Stimulated activated CD8-positive, alpha-beta memory T cell treated with anti-CD3 and anti-CD28 coated beads, Interleukin-2, amount 100 ng/mL, for 48 hours (primary cell): ENCODE measurements at places on chromosomes 11 and 22.

DNA sequence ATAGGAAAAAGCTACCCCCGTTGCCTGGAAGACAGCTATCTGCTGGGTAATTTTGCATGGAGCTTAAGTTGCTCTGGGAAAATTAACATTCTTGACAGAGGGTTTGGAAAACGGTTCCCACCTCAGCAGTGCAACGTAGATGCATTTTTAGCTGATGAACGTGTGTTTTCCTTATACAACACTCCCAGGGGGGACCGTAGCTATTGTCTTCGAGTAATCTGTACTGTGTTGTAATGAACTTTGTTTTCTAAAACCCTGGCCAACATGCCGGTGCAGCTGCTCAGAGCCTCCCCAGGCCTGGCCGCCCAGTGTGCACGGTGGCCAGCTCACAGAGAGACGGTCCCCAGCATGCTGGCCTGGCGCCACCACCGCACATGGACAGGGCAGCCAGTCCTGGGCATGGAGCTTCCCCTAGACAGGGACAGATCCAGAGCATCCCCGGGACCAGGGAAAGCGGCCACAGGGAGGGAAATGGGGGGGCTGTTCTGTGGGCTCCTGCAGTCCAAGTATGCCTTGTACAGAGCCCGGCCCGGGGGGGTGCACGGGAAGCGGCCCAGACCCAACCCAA lies 2.2 kb downstream of the TNNT3 start:
- no peak for DNase-seq

GRCh38 chr11:122186439-122187080 lies 70.5 kb upstream of the BLID start:
- DNase-seq: no peak

DNA sequence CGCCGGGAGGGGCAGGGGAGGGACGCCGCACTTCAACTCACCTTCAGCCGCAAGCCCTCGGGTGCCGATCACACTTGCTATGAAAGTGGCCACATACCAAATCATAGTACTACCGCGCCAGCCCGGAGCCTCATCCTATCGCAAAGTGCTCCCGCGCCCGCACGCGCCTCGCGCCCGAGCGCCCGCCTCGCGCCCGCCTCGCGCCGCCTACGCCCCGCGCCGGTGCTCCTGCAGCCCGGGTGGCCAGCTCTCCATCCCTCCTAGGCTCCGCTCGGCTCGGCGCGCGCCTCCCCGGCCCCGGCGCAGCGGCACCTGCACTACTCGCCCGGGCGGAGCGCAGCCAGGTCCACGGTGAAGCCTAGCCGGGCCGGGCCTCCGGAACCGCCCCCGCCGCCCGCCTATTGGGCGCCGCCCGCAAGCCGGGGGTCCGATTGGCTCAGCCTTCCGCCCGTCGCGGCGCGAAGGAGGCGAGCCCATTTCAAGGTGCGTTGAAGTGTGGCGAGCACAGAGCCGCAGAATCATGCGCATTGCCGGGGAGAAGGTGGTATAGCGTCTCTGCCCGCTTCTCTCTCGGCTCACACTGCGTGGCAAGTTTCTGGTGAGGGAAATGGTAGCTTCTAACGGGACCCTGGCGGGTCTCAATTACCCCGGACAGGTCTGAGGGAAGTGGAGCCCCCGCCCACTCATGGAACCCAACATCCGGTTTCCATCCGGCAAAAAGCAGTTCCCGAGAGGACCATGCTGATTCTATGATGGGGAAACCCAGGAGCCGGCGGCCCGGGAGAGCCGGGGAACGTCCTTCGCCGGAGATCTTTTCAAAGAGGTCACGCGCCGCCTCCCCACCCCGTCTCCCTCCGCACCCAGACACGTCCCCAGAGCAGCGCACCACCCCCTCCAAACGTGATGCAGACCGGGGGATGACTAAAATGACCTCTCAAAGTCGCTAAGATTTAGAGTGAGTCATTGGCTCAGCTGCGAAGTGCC lies at the start of gene IGSF9B:
TSS of gene IGSF9B (minus strand) at position 319 of the 984 bp plus-strand sequence. CDS start at position 105, 214 bp downstream.
- DNase-seq: peak; percentile 87

GRCh38 chr22:38049812-38050619 lies 7.2 kb upstream of the PICK1 start:
- no peak for DNase-seq

- DNase-seq: no peak
Observed at GRCh38 chr11:59899532-59899931, 20.9 kb downstream of the OOSP3 start.

DNA sequence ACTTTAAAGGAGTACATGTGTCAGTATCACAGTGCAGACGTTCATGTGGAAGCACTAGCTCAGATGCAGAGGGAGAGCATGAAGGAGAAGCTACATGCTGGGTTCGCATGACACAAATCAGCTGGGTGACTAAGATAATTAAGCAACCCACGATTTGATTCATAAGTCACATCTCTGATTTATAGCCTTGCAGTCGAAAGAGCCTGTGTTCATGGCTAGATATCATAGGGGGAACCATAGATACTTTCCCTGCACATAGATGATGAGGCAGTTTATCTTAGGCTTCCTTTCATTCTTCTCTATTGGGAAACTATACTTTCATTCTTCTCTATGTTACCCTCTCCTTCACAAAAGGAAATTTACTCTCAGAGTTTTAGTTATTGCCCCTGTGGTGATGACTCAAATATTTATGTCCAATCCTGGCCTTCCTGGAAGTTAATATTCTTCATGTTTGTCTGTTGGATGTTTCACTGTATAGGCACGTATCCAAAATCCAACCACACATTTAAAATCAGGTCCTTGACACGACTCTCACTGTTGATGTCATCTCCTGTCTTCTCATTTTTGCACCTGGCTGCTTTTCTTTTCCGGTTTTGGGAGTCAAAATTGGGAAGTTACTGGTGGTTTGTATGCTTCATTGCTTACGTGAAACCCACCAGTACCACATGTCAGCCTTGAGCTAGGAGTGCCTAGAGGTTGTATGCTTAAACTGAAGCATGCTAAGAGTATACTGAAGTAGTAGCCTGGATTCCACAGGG lies 56.3 kb upstream of the SLC5A12 start:
- no peak for DNase-seq

GRCh38 chr22:32558681-32559355 lies 84.2 kb downstream of the FBXO7 start:
- no peak for DNase-seq

- DNase-seq: no peak
Observed at GRCh38 chr22:44677871-44678555, 24.0 kb upstream of the PRR5 start.

DNA sequence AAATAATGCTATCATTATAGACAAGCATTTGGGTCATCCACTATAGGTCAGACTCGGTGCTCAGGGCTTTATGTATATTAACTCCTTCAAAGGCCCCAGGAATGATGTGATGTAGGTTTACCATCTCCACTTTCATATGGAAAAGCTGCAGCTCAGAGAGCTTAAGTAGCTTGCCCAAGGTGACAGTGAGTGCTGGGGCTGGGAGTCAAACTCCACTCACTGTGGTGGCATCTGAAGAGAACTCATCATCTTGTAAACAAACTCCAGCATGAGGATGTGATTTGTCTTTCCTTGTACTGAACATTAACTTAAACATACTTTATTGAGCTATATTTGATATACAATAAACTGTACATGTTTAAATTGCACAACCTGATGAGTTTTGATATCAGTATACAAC lies 25.4 kb downstream of the TENM4 start:
- DNase-seq: no peak

GRCh38 chr11:77107950-77108349 lies 5.3 kb downstream of the OMP start:
- DNase-seq: no peak

- no peak for DNase-seq
Observed at GRCh38 chr22:24407278-24407665, 20.1 kb upstream of the ADORA2A start.

DNA sequence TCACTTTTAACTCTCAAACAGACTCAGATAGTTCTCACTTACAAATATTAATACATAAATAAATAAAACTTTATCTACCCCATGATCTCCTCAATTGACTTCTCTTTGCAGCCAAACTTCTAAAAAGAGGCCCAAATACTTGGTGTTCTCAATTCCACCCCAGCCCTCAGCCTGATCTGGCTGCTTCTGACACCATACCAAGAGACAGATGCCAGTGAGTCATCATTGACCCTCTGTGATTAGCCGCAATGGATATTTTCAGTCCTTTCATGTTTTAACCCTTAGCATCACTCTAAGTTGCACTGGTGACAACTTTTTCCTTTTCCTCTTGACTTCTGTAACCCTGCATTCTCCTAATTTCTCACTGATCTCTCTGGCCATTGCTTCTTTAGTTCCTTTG lies 184.1 kb upstream of the ARHGAP20 start:
- DNase-seq: no peak

- no peak for DNase-seq
Observed at GRCh38 chr22:47943729-47944700, 1181.6 kb downstream of the TBC1D22A start.

DNA sequence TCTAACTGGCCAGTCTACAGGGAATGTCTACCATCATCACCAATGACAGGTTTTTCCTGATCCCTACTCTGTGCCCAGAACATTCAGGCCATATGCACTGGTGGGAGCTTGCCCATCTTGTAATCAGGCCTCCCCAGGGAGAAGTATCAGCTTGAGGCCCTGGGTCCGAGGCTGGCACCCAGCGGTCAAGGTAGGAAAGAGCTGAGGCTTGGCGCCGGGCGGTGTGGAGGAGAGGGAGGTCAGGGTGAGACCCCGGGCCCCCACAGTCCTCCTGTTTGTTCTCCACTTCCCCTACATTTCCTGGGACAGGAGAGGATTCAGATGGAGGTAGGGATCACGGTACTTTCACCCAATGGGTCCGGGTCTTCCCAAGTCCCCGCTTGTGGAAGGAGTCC lies 15.5 kb downstream of the TSKU start:
- DNase-seq: no peak

GRCh38 chr11:72024069-72024754 lies 25.5 kb downstream of the IL18BP start:
- DNase-seq: no peak

DNA sequence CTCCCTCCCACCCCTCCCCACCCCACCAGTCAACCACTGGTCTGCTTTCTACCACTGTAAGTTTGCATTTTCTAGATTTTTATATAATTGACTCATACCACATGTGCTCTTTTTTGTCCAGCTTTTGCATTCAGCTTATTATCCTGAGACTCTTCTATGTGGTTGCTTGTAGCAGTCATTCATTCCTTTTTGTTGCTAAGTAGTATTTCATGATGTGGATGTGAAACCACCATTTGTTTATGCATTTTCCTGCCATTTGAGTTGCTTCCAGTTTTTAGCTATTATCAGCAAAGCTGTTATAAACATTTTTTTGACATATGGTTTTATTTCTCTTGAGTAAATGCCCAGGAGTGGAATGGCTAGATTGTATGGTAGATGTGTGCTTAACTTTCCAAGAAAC lies 77.0 kb upstream of the FGF3 start:
- no peak for DNase-seq

- no peak for DNase-seq
Observed at GRCh38 chr22:29112681-29113080, 39.8 kb downstream of the KREMEN1 start.

DNA sequence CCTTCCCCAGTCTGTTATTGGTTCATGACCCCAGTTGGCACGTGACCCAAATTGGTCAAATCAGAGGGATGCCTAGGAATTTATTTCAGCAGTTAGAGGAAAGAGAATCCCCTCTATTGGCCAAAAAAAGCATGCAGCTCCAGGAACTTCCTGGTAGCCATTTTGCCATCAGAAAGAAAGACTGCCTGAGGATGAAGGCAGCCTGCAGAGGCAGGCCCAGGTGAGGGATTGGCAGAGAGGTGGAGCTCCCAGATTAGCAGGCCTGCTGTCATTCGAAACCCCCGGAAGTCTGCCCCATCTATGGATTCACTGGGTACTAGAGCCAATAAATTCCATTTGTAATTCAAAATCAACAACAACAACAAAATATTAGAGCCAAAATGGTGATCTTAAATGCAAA lies 207.6 kb downstream of the CWF19L2 start:
- DNase-seq: no peak

- DNase-seq: no peak
Observed at GRCh38 chr11:118933486-118933885, 7.8 kb upstream of the BCL9L start.

DNA sequence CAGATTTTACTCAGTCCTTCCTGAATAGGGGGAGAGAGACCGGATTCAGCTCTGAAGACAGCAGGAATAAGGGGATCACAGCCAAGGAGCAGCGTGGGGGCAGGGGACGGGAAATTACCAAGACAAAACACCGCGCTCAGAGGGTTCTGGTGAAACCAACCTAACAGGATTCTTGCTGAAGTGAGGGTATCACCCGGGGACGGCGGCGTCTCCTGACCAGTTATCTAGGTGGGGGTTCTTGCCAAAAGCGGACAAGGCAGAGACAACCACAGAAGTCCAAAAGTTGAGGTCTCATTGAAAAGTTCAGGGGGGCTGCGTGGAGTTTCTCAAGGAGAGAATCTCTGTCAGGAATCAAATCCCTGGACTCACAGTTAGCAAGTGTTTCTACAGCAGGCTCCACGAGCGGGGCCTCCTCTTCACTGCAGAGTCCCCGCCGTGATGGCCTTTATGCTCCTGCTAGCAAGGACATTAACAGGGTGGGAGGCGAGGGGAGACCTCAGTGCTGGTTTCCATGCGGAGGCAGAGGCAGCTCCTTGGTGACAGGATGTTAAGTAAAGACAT lies 291.0 kb downstream of the BRD1 start:
- DNase-seq: no peak

- DNase-seq: no peak
Observed at GRCh38 chr11:110478410-110478809, 48.7 kb downstream of the FDX1 start.

DNA sequence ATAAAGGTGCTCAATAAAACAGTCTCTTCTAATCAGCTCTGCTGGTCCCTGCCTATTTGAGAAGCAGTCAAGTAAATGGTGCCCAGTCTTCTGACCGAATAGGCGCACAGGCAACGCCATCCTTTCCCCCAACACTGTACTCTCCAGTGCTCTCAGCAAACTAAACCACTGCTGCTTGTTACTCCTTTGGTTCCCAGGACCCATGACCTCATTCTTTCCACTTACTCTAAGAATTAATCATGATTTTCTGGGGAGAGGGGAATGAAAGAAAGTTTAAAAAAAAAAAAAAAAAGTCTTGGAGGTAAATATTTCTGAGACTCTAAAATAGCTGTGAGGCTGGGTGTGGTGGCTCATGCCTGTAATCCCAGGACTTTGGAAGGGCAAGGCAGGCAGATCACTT lies 63.7 kb downstream of the SGSM3 start:
- no peak for DNase-seq
